ENCODE measurements at places on chromosomes 7 and 10. TPM values are rescaled to one million over a fixed set of nuclear protein-coding genes. Genes with fewer than 3 reads are reported as not detected.

AS3MT gene
- total RNA-seq, result 5.0 TPM

SMO gene
- 17.6 TPM for total RNA-seq

SKIDA1 gene
- 0.36 TPM for total RNA-seq

GRM8 gene
- total RNA-seq, result 0.13 TPM

PPP1R9A gene
- total RNA-seq, result 0.78 TPM

MASTL gene
- 6.9 TPM for total RNA-seq

OR6B1 gene
- total RNA-seq, result not detected

FGFR2 gene
- total RNA-seq, result 0.03 TPM

TMED4 gene
- 121 TPM for total RNA-seq

CEP55 gene
- total RNA-seq, result 5.5 TPM

SNX10 gene
- total RNA-seq, result not detected

DUSP5 gene
- 15.8 TPM for total RNA-seq

FOXP2 gene
- total RNA-seq, result 0.26 TPM

VSTM4 gene
- 8.2 TPM for total RNA-seq

CARD11 gene
- total RNA-seq, result not detected

SLC16A9 gene
- 2.5 TPM for total RNA-seq

EVX1 gene
- total RNA-seq, result not detected

NKX2-3 gene
- not detected for total RNA-seq

ZNF853 gene
- total RNA-seq, result 0.99 TPM
